HuH-7 (cell line): ENCODE measurements at places on chromosomes 4 and X.

DNA sequence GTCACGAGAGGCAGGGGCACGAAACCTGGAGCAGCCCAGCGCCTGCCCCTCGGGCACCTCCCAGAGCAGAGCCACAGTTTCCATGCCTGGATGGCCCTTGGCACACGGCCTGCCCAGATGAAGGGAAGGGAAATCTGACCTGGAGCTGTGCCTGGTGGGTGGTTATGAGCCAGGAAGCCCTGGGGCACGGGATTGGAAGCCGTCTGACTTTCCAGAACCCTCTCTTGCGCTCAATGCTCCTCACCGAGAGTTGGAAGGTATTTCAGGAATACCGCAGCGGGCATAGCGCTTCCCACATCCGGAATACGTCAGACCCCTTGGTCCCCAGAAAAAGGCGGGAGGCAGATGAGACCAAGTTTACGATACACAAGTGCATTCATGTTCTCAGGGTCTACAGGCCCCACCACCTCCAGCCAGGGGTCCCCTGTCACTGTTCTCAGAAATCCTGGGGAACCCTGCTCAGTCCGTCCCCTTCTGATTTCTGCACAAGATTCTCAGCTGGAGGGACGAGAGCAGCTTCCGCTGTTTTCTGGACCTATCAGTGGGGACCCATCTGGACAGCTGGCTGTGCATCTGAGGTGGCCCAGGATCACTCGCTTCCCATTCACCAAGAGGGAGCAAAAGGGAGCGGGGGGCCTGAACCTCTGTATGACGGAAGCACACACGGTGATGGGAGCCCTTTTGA, 172.9 kb downstream of the AFAP1 start:
- no peak for DNase-seq

DNA sequence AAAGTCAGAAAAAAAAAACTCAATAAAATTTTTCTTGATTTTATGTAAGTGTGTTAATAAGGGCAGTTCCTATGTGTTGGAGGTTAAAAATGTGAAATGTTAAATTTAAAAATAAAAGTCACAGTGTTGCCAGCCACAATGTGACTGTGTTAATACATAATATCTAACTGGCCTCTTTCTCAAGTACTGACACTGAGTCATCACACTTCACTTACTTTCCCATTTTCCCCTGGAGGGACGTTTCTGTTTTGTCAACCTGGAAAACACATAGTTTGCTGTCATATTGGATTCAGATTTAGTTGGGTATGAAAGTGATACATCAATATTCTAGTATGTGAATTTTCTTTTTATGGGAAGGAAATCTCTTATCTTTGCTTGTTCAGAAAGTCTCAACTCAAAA, 46.4 kb downstream of the ARHGEF38 start:
- no peak for DNase-seq

DNA sequence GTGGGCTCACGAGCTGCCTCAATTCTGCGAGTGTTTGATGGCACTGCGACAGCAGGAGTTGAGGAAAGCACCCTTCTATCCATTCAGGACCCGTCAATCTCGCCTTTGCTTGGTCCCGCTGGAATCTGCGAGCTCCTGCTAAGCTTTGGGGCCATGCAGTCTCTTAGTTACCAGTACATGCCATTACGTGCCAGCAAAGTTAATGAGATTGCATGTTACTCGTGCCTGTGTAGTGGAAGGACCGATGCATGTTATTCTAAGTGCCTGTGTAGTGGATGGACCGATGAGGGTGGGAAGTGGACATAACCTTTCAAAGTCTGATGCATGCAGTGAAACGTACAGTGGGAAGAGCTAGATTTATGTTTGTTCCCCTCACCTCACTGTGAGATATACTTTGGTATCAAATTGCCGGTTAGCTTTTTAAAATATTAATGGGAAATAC, 569 bp downstream of the RPS3A start:
- DNase-seq = no peak

GRCh38 chr4:161350946-161351345, 812.9 kb downstream of the FSTL5 start:
- no peak for DNase-seq

DNA sequence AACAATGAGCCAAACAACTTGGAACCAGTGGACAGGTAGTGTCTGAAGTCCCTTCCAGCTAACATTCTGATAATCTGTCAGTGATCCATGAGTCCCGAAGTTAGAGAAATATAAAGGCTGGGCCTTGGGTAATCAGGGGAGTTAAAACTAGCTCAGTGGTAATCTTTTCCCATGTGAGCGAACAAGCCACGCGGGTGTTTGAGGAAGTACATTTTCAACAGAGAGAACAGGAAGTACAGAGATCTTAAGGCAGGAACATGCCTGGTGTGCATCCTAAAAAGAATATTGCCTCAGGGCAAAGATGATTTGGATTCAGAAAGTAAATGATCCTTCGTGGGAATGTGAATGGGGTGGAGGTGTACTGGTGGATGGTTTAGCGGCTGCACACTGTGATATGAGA, 42.9 kb downstream of the FNIP2 start:
- no peak for DNase-seq

DNA sequence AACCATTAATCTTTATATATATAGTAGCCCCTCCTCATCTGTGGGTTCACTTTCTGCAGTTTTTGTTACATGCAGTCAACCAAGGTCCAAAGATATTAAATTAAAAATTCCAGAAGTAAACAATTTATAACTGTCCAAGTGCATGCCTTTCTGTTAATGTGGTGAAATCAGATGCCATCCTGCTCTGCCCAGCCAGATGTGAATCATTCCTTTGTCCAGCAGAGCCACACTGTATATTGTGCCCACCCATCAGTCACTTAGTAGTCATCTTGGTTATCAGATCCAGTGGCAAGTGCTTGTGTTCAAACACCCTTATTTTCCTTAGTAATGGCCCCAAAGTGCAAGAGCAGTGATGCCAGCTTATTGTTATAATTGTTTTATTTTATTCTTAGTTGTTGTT, 17.2 kb upstream of the PRDM5 start:
- DNase-seq = no peak

GRCh38 chr4:107725281-107725859, 5.3 kb upstream of the PAPSS1 start:
- no peak for DNase-seq

DNA sequence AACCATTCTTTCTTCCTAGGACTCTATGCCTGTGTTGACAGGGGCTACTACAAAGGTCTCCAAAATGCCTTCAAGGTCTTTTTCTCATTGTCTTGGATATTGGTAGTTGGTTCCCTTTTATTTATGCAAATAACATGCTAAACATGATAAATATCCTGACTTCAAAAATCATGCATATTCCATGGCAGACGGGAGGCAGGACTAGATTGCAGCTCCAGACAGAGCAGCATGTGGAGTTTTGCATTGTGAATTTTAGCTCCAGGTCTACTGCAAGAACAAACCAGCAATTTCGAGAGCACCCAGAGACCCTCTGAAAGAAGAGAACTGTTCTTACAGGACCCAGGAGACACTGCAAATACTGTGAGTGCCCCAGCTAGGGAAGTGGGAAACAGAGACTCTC, 254.9 kb downstream of the RCHY1 start:
- no peak for DNase-seq

- DNase-seq = no peak
These were observed 1.7 kb upstream of the TIFA start for GRCh38 chr4:112287258-112287989.

- no peak for DNase-seq
These were observed 85.3 kb downstream of the DCAF8L2 start for GRCh38 chrX:27675493-27675892.

GRCh38 chr4:13262816-13263215, 221.3 kb downstream of the RAB28 start:
- DNase-seq = no peak

GRCh38 chrX:17922303-17922702, 61.2 kb upstream of the RAI2 start:
- DNase-seq = no peak
